NCI-H82 (cell line): ENCODE measurements at places on chromosomes 3 and 15.
A peak's percentile ranks its signal among the peaks of the same experiment; 100 is the strongest.

GRCh38 chr3:167876620-167877281, 141.2 kb downstream of the SERPINI1 start:
- DNase-seq: peak; percentile 32

DNA sequence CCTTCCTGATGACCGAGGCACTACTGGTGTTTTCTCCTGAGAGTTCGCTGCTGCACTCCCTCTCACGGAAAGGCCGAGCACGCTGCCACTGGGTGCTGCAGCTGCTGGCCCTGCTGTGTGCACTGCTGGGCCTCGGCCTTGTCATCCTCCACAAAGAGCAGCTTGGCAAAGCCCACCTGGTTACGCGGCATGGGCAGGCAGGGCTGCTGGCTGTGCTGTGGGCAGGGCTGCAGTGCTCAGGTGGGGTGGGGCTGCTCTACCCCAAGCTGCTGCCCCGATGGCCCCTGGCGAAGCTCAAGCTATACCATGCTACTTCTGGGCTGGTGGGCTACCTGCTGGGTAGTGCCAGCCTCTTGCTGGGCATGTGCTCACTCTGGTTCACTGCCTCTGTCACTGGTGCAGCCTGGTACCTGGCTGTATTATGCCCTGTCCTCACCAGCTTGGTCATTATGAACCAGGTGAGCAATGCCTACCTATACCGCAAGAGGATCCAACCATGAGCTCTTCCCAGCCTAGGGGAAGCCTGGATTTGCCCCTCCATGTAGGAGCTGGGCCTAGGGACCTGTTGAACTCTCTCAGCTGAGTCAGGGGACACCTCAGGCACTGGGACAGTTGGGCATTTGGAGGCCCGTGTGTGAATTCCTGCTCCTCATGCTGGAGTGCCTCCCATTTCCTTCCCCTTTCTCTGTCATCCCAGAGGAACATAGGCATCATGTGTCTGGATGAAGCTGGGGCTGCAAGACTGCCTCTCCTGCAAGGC, 2.8 kb downstream of the CYB561D2 start:
- no peak for DNase-seq

GRCh38 chr3:183082355-183082915, 16.9 kb downstream of the MCCC1 start:
- DNase-seq: no peak

GRCh38 chr3:55369141-55369847, 117.8 kb downstream of the WNT5A start:
- DNase-seq: peak; percentile 34

- DNase-seq: peak; percentile 73
These were observed 145.5 kb upstream of the UMPS start for GRCh38 chr3:124584552-124585391.

- no peak for DNase-seq
These were observed 7.7 kb upstream of the ROPN1B start for GRCh38 chr3:125961289-125961589.

DNA sequence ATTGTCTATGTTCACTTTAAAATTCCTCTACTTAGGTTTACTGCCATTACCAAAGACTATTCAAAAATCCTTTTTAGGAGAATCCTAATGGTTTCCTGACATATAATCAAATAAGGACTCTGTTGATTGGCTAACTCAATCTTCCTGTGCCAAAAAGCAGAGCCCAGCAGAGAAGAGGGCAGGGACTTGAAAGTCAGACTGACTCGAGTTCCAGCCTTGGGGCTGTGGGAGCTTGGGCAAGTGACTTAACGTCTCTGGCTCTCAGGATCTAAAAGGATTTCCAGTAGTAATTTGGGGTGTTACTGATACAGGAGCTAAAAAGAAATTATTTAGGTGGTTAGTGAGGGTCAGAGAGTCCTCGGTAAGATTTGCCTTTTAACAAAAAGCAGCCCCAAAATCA, 10.9 kb downstream of the CCR5 start:
- no peak for DNase-seq

DNA sequence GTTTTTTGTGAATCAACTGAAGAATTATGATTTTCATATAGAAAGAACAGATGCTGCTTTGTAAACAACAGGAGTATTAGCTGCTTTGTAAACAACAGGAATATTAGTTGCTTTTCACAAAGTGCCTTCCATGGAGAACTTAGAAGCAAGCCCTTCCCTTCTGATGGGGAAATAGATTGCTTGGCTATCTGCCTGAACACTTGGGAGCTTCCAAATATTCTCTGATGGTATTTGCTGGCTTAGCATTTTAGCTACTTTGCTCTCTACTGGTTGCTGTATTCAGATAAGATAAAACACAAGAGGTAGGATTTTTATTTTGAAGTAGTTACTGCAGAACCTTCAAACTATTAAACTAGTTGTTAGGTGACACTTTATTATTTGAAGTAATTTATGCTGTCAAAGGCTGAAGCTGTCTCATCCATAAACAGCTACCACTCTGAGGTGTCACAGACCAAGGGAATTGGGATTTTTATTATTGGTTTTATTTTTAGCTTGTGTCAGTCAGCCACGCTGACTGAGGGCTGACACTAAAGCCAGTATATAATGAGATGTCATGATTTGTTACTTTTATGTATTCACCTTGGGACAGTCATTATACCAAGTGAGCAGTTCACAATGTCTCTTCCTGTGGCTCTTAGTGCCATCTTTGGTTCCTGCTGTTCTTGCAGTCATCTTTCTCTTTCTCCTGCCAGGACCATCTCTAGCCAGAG, 50.0 kb downstream of the ZIC1 start:
- DNase-seq: no peak

GRCh38 chr3:23055733-23056376, 147.3 kb upstream of the UBE2E2 start:
- no peak for DNase-seq

GRCh38 chr3:168545591-168545990, 449.9 kb upstream of the GOLIM4 start:
- peak; percentile 25 for DNase-seq

DNA sequence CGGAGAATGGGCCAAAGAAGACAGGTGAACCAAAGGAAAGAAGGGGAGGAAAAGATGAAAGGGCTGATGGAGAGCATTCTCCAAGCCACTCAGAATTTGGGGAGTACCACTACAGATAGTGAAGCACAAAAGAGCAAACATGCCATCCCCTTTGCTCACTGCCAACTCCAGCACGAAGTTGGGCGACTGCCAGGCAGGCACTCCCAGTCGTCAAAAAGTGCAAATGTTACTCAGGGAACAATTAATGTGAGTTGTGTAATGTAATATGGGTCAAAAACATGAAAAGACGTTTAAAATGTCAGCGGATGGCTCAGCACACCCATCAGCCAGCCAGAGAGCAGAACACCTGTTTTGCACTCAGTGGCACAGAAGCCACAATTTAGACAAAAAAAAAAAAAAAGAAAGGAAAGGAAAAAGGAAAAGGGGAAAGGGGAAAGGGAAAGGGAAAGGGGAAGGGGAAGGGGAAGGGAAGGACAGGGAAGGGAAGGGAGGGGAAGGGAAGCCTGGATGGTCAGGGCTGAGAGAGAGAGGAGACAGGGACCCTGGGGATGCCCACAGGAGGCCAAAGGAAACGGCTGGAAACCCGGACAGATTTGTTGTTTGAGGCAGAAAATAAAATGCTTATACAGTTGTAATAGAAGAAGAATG, 82.7 kb downstream of the COL8A1 start:
- DNase-seq: no peak

- DNase-seq: peak; percentile 6
These were observed 85.3 kb downstream of the MEIS2 start for GRCh38 chr15:37015035-37015434.

- DNase-seq: peak; percentile 16
These were observed 72.3 kb upstream of the ZNF280D start for GRCh38 chr15:56805466-56806147.

DNA sequence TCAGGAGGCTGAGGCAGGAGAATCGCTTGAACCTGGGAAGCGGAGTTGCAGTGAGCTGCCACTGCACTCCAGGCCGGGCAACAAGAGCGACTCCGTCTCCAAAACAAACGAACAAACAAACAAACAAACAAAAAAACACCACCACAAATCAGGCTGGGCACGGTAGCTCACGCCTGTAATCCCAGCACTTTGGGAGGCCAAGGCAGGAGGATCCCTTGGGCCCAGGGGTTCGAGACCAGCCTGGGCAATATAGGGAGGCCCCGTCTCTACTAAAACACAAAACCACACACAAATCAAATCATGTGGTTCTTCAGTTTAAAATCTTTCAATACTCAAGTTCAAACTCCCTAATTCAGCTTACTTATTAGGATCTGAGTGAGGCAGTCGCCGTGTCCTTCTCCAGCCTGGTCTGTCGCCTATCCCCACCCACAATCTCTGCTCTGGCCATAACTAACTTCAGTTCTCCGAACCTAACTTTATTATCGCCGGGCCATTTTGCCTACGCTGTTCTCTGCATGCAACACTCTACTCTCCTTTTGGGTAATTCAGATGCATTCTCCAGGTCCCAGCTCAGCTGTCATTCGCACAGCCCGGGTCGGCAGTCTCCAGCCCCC, 660 bp upstream of the RTF1 start:
- DNase-seq: no peak

GRCh38 chr3:196915375-196915774, 27.0 kb downstream of the NCBP2 start:
- no peak for DNase-seq

GRCh38 chr3:59821274-59821673, 771.4 kb upstream of the CFAP20DC start:
- DNase-seq: no peak

DNA sequence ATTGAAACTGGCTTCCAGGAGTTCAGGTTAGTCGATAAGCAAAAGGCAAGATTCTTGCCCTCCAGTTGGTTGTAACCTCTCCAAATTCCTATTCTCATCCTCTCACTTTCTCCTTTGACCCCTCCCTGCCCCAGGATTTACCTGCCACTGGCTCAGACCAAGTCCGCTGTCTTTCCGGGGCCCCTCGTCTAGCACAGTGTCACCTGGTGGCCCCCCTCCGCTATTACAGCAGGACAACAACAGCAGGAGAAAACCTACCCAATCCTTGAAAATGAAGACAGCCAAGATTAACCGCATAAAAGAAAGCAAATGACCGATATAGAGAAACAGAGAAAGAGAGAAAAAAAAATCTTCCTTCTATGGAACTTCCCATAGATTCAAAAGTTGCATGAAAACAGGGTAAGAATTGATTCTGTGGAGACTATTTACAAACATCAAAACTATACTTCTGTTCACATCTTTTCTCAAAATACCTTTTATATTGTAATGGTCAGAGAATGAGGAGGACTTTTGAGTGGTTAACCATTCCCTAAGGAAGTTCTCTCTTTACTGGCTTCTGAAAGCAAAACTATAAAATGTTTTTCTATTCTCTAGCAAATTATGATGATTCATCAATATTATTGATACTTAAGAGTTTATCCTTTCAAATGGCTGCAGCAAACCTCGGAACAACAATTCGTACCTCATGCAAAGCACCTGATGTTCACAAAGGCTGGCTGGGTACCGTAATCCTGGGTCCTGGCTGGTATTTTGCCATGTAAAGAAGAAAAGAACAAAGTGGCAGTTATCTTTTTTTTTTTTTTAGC, 10.0 kb upstream of the ST8SIA2 start:
- peak; percentile 69 for DNase-seq

- DNase-seq: no peak
These were observed 81.1 kb downstream of the TRIM42 start for GRCh38 chr3:140758791-140759444.

DNA sequence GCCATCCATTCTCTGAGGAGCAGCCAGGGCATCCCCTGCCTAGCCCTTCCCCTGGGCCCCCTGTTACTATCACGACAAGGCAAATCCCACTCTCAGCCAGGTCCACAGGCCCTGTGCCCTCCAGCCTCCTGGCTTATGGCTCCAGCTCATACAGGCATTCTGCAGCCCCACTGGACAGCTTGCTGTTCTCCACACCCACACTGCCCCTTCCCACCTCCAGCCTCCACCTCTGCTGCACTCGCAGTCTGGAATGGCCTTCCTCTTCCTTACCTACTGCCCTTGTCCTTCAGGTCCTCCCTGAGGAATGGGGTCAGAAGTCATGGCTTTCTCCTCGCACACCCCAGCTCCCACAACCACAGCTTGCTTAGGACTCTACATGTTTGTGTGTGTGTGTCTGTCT, 40.4 kb downstream of the CCDC33 start:
- no peak for DNase-seq

DNA sequence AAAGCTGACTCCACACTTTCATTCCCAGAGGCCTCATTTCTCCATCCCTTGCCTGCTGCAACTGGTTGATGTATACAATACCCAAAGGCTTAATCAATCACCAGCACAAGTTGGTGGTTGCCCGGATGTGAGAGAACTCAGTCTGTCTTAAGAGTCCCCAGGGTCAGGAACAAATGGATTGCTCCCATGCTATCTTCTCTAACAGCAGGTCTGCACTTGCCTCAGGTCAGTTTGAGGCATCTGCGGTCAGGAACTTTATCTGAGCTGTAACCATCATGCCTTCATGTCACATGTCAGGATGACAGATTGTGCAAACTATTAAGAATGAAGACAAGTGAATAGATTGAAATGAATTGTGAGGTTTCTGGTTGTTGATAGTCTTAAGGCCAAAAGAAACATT, 56.1 kb downstream of the BFSP2 start:
- peak; percentile 48 for DNase-seq

GRCh38 chr15:74320352-74321247, 46.8 kb downstream of the CYP11A1 start:
- DNase-seq: peak; percentile 95

GRCh38 chr3:56375654-56376053, 92.6 kb downstream of the ERC2 start:
- DNase-seq: no peak

DNA sequence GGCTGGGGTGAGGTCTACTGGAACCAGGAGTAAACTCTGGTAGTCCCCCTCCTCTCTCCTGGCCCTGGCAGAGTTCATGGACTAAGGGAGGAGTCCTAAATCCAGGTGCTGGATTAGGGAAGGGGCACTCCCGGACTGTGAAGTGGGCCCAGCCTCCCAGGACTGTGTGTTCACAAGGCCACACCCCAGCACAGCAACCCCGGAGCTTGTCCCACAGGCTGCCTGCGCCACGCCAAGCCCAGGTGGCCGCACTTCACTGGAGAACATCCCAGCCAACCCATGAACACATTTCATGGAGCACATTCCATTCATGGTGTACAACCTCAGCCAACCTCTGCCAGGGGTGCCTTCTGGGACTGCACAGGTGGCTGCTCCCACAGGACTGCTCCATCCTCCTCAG, 8.2 kb downstream of the ARPIN start:
- no peak for DNase-seq
